ENCODE measurements at places on chromosomes 5 and 9.
A peak's percentile ranks its signal among the peaks of the same experiment; 100 is the strongest.

DNA sequence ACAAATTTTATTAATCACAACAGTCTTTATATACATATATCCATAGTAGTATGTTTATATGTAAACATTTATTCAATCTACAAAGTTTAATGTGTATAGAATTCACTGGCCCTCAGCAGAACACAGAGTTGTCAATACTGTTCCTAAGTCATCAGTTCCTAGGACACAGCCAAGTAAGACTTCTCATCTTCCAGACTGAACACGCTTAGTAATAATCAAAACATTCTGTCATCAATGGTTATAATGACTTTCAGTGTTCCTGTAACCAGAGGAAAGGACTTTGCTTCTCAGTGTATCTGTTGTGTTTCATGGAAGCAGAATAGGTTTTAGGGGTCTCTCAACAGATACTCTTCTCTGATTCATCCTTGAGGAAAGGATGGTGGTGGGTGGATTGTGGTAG lies 82.2 kb downstream of the SMIM23 start:
- no peak for DNase-seq

- no peak for DNase-seq
Measured at GRCh38 chr5:163106098-163106497, 331.3 kb upstream of the CCNG1 start.

GRCh38 chr9:129052592-129052991 lies 16.2 kb downstream of the MIGA2 start:
- no peak for DNase-seq

DNA sequence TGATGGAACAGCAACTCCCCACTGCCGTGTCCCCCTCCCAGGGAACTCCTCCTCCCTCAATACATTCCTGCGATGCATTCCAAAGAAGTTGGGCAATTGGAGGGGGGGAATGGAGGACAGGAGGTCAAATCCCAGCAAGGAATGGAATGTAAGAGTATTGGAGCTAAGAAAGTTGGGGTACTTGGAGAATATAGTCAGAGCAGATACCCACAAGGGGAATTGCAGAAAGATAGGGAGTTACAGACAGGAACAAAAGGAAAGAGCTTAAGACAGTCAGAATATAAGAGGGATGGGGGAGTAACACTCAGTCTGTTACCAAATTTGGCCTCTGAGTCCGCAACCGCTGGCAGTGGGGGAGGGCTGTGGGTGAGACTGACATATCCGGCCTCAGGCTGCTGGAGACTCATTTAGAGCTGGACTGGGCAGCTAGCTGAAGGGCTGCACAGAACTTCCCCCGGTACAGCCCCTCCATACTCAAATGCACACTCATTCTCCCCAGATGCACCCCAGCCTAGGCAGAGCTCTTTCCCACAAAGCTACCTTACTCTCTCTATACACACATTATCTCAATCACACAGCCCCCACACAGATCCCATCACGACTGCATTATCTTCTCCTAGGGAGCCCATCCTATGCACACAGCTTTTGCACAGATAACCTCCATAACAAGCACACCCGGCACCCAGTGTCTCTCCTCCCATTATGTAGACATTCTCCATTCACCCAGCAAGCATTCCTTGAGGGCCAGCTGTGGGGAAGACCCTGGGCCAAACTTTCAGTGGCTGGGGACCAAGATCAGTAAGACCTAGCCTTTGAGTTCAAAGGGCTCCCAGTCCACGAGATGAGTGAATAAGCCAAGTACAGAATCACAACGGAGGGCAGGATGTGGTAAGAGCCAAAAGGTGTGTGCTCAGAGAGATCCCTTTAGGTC lies 3.7 kb downstream of the TLN1 start:
- DNase-seq: peak; percentile 29

- DNase-seq: no peak
Measured at GRCh38 chr5:148746826-148747535, 79.4 kb upstream of the ADRB2 start.

DNA sequence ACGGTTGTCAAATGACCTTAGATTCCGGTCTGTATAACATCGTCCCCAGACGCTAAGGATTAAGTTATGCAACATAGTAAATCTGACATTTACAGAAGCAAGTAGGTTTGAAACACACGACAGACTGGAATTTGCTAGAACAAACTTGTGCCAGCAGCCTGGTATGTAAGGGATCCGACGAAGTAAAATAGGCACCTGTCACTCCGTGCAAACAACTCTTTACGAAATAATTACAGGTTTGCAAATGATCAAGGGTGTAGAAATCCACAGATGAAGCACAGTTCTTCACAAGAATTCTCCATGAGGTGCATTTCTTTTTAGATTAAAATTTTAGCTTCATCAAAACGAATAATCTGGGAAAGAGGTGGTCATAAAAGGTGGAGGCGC lies 508 bp downstream of the MOCS2 start:
- DNase-seq: no peak

DNA sequence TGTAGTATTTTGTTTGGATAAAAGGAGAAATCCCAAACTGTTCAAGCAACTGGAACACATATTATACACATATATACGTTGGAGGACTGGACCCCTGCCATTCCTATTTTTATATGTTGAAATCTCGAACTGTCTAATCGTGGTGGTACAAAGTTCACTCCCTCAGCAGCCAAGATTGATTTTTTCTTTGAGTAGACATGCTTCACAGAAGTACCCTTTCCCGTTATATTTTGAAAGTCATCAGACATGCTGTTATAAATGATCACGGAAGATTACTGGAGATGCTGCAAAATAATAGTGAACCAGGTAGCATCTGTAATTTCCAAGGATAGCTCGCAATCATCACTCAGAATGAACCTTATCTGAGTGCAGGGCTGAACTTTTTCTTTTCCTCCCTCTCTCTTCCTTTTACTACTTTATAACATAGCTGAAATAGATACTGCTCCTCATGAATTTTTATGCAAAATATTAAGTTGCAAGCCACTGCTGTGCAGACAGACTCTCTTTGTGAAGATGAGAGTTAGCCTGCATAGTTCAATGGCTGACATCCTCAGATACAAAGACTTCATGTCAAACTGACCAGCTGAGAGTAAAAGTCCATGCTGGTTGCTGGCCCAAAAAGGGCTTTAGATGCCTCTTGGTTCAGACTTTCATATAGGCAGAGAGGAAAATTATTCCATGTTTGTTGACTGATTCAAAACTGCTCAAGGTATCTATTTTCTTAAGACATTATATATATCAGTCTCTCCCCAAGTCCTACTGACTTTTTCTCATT lies 451.9 kb downstream of the TMEM38B start:
- DNase-seq: no peak

GRCh38 chr5:172834415-172835289 lies 601 bp downstream of the ERGIC1 start:
- DNase-seq: peak; percentile 14

DNA sequence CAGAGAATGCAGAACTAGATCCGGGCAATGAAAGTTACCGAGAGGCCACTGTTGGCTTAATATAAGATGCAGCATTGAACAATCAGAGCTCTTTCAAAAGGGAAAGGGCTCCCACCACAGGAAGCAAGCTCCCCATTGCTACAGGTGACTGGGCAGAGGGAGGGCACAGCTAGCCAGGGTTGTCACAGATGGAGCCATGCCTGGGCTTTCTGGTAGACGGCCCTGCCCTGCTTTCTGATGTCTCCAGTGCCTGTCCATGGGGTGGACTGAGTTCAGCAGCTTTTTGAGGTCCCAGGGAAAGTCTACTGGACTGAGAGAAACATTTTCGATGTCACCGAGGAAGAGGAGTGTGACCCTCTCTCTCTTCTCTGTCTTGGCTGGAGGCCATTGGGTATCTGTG lies 14.1 kb downstream of the RGS3 start:
- no peak for DNase-seq

- DNase-seq: no peak
Measured at GRCh38 chr5:50583621-50584020, 82.8 kb upstream of the PARP8 start.

- DNase-seq: no peak
Measured at GRCh38 chr5:139919308-139919707, 123.7 kb downstream of the PSD2 start.

DNA sequence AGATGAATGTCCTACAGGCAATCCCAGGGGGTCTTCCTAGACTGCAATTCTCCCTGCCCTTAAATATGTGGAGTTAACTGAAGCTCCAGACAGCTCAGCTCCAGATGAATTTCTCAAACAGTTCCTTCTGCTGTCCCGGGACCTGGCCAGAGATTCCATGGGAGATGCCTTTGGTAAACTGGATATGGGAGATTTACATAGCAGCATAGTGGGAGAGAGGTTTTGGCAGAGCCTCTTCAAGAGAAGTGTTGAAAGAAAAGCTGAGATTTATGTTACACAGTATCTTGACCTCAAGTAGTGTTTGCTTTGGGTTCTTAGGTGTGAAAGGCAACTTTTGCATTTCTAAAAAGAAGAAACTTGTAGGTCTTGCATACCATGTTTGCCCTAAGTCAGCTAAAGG lies 364.9 kb downstream of the ARRDC3 start:
- DNase-seq: no peak

GRCh38 chr9:121633119-121633714 lies 18.2 kb upstream of the DAB2IP start:
- DNase-seq: no peak

DNA sequence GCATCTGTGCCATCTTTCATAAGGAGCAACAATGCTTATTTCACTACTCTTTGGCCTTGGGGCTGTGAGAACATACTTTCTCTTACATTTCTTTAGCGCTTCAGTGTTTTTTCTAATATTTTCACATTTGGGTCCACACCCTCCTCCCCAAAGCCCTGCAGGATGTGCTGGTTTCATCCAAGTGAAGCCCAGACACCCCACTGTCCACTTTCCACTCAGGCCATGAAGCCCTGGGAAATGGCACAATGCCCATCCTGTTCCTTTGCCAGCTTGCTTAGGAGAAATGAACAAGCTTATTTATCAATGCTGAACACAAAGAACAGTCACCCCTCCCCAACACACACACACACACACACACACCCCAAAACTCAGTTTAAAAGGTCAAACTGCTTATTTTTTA lies 17.3 kb upstream of the TMOD1 start:
- no peak for DNase-seq

GRCh38 chr5:154826-155225 lies 36.5 kb upstream of the LRRC14B start:
- DNase-seq: no peak

DNA sequence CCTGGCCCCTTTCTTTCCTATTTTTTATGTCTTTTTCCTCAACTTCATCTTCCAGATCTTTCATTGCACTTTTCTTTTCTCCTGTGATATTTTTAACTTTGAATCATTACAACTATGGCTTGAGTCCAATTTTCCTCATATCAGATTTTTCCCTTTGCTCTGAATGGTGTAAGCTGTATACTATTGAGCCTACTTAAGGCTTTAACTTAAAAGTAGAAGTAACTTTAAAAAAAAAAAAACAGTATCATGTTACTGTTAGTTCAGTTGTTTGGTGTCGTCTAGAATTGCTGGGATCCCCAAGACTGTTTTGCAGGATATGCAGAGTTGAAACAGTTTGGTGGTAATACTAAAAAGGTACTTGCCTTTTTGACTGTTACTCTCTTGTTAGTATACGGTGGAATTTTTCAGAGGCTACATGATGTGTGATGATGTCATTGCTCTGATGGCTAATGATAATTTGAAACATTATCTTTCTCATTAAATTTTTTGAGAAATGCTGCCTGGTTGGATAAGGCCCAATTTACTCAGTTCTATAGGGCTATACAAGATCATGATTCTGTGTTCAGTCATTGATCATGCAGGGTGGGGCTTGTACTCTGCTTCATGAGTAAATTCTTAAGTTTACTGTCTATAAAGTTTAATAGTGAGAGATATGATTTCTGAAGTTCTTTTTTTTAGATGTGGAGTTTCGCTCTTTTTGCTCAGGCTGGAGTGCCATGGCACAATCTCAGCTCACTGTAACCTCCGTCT lies 8.8 kb downstream of the NAA35 start:
- DNase-seq: no peak

- no peak for DNase-seq
Measured at GRCh38 chr9:113882636-113883164, 6.6 kb downstream of the ZNF618 start.

All from hypothalamus (tissue), 51 donors.